ENCODE measurements at places on chromosomes 3 and 15.

GRCh38 chr15:44712346-44713005, 1.2 kb downstream of the B2M start:
- peak; percentile 80 for DNase-seq

- DNase-seq: no peak
These were observed 15.2 kb downstream of the ITIH3 start for GRCh38 chr3:52809662-52810377.

DNA sequence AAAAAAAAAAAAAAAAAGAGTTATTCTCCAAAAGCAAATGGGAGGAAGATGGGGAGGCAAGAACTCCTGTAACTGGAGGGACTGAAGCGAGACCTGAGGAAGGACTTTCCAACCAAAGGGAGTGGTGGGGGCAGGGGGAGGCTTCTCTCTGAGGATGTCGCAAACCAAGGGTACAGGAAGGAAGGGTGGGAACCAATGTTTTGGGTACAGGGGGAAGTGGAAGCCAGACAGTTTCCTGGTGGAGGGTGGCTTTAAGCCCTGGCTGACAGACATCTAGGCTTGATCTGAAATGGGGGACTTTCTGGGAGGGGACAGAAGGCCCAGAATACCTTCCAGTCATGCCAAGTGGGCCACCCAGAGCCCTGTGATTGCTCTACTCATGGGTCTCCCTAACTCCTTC, 27.0 kb downstream of the VIPR1 start:
- DNase-seq: peak; percentile 43

DNA sequence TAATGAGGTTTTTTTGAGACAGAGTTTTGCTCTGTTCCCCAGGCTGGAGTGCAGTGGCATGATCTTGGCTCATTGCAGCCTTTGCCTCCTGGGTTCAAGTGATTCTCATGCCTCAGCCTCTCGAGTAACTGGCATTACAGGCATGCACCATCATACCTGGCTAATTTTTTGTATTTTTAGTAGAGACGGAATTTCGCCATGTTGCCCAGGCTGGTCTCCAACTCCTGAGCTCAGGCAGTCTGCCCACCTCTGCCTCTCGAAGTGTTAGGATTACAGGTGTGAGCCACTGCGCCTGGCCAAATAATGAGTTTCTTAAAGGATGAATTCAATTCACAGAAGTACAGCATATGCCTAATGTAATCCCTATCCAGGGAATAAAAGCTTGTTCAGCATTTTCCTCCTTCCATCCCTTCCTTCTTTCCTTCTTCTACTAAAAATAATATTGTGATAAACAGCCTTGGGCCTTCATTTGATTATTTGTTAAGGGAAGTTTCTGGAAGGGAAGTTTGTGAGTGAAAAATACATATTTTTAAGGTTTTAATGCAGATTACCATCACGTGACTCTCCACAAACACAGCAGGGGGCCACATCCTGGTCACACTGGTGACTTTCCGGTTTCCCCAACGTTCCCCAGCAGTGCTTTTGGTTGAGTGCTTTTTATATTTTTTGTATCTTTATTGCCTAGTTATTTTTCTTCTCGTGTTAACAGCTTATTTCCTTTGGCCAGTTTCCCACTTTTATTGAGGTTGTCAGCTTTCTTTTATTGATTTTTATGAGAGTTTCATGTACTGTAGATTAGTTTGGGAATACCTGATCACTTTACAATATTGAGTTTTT, 116.8 kb downstream of the USP13 start:
- DNase-seq: no peak

DNA sequence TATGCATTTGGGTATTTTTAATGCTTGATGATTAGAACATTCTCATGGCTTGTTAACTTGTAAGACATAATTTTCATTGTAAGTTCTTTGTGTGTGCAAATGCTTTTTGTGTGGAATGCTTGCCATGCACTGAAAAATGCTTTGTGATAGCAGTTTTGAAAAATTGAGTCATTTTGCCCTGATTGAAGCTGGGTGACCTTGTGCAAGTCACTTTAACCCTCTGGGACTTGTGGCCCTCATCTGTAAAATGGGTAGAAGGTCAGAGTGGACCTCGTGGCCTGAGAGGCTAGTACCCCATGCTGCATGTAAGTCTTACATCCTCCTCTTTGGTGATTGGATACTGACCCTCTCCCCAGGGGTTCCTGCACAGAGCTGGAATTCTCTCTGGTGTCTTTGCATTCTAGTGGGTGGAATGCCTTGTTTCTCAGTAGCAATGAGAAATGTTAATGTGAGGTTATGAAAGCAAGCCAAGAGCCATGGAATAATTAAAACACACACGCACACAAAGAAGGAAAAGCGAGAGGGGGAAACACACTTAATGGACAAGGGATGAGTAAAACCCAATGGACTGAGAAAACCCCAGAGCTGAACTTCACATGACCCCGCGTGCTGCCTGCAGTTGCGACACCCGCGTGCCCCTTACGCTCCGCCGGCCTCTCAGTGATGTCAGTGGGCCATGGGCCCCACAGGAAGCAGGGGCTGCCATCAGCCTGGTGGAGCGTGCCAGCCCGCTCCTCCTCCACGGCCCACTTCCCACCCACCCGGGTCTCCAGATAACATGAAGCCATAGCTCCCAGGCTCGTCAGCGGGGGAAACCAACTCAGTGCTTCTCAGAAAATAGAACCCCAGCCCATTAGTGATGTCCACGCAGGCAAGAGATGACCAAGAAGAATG, 44.0 kb downstream of the SMAD3 start:
- no peak for DNase-seq

- DNase-seq: no peak
These were observed 53.5 kb upstream of the VGLL3 start for GRCh38 chr3:87044409-87044808.

- DNase-seq: no peak
These were observed 113.0 kb upstream of the PTPRG start for GRCh38 chr3:61448378-61448777.

GRCh38 chr3:25782636-25782937, 656 bp downstream of the NGLY1 start:
- DNase-seq: no peak

DNA sequence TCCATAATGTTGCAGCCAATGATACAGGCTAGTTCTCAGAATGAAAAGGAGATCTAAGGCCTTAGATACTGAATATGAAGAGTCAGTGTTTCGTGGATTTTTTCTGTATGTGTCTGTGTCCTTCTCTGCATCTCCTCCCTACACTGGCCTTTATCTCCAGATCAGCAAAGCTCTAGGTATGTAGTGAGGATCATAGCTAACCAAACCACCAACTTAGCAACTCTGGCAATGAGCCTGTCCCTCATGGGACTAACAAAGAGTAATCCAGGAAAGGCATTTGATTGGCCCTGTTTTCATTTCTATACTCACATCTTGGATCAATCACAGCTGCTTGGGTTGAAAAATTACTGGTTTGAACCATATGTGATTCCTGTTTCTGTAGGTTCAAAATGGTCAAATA, 18.6 kb upstream of the CNTN3 start:
- DNase-seq: no peak

DNA sequence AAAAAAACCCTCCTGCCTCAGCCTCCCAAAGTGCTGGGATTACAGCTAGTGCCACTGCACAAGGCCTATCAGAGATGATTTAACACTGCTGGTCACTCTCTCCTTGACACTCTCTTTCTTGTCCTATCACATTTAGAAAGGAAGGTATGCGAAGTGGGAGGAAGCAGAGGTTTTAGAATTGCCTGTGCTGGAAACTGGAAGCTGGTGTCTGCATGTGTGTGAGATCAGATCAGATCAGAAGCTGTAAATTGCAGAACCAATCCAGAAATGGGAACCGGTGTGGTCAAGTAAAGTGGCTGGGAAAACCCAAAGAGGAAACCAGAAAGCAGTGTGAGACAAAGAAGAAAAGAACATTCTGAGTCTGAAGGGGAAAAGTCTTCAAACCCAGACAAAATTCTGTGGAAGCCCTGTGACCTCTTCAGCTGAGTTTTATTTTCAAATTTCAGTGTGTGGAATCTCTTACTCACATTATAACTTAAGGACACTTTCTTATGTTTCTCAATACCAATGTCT, 2.8 kb downstream of the EFHB start:
- DNase-seq: peak; percentile 32

GRCh38 chr3:65927576-65927975, 111.1 kb downstream of the MAGI1 start:
- no peak for DNase-seq

DNA sequence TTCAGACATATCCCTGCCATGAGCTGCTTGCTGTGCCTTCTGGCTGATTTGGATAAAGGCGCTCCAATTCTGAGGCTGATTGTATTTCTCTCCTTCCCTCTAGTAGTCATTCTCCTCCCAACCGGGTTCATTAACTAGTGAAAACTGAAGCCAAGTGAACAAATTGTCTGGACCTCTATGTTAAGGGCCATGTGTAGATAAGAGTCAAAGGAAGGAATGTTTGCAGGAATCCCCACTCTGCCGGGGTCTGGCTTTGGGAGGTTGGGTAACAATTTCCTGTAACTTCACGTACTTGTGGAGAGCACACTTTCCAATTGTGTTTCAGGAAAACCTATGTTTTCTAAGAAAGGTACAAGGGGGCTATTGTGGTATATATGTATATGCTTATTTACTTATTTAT, 38.2 kb upstream of the SUCLG2 start:
- no peak for DNase-seq

DNA sequence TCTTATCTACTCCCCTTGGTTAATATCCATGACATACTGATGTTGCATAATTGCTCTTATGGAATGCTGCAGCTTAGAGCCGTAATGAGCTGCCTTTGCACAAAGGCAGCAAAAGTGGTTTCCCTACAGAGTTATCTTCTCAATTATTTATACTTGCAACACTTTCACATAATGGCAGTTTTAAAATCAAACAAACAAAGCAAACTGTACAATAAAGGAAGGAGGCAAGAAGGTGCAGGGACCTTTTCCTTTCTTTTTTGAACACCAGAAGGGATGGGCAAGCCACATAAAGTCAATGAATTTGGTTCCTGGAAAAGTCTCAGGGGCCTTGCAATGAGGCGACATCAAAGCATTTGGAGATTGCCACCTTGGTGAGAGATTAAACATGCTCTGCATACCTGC, 188.0 kb downstream of the MEIS2 start:
- no peak for DNase-seq

DNA sequence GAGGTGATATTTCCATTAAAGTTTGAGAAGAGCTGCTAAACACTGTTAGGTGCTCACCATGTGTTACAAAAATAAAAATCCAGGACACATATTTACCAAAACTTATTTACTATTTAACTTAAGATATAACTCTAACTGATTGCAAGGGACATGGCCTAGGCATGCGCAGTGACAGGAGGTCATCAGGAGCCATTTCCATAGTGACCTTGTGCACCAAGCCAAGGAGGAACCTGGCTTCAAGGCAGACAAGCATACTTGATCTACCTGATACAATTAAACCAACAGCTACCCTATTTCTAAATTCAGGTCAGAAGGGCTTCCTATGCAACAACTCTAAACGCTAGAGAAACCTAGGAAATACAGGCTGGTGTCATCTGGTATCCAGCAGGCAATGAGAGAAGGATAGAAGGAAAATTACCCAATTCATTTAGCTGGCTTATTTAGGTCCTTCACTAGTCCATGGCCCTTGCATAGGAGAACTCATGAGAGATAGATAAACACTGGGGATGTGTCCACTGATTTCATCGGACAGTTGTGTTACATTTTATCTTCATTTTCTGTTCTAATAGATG, 134.4 kb downstream of the FOXB1 start:
- DNase-seq: no peak

- no peak for DNase-seq
These were observed 310.4 kb downstream of the ERC2 start for GRCh38 chr3:56157693-56158362.

DNA sequence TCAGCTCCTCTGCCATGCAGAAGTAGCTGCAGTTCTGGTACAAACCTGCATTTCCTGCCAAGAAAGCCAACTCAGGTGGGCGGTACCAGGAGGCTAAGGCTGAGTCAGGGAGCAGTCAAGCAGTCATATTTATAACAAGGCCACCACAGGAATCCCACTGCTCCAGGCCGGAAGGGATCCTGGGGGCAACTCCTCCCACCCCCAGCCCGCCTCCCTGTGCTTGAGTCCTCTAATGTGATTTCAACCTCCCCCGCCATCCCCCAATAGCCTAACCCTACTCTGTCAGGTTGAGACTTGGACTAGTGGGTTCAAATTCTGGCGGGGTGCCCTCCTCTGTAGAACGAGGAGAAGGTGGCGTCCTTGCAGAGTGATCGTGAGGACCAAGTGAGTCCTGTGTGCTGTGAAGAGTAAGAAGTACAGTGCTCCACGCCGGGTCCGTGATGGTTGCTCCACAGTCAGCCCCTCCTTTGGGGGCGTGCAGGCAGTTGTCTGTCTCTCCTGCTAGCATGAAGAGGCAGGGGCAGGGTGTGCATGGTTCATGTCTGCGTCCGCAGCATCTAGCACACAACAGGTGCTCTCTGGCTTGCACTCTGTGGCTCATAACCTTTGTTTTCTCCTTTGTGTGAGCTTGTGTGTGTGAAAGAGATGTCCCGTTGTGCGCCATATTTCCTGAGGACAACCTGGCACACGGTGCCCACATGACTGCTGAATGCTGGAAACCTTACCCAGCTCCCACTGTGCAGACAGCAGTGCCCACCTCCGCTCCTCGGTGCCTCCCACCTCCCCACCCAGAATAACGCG, 78.3 kb downstream of the SMAD6 start:
- no peak for DNase-seq

DNA sequence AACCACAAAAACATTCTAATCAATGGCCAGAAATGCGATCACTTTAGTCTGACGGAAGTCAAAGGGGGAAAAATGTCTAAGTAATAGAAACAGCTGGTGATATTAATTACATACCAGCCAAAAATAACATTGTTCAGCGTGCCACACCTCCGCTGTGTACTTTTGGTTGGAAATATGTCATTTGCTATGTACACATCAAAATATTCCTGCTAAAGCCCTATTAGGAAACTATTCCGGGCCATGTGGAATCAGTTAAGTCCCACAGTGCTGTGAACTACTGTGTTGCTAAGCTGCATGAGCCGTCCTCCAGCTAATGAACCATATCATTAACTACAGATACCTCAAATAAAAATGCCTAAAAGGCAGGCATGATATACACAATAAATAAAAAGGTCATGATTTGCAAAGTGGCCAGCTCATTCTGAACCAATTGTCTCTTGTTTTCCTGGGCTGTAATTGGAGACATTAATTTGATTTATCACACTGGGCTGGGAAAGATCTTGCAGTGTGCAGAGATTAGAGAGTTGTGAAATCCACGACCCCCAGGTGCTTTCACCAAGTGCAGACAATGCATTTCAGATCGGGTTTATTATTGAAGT, 200.5 kb upstream of the LRTM1 start:
- no peak for DNase-seq

- no peak for DNase-seq
These were observed 1.9 kb upstream of the KIF23 start for GRCh38 chr15:69412274-69412673.

DNA sequence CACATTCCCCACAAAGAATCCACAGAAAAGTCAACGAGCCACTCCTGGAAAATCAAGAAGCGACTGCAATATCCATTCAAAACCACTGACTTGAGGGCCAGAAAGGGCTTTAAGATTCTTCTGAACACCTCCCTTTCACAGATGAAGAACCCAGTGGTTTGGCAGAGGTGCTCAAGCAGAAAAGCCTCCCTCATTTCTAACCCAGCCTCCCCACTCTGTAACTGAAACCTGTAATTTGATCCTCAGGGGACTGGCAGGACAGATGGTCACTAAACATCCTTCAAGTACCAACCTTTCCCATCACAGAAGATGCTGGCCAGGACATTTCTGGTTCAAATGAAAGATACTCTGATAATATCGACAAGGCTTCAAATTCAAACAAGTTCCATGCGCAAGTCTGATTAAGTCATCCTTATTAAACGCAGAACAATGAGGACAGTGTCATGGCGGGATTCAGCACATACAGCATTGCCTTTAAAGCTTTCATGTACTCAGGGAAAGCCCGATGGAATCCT, 5.5 kb downstream of the SEMA5B start:
- no peak for DNase-seq

- no peak for DNase-seq
These were observed 33.0 kb upstream of the HHATL start for GRCh38 chr3:42735615-42736014.

All from CD4-positive, alpha-beta T cell treated with Interleukin-4 for 4 hours (primary cell).